ENCODE measurements at places on chromosomes 6 and 20.

GRCh38 chr6:79755967-79756366, 124.8 kb downstream of the SH3BGRL2 start:
- DNase-seq: peak; percentile 77

GRCh38 chr6:137493218-137494038, 766 bp downstream of the OLIG3 start:
- no peak for DNase-seq

DNA sequence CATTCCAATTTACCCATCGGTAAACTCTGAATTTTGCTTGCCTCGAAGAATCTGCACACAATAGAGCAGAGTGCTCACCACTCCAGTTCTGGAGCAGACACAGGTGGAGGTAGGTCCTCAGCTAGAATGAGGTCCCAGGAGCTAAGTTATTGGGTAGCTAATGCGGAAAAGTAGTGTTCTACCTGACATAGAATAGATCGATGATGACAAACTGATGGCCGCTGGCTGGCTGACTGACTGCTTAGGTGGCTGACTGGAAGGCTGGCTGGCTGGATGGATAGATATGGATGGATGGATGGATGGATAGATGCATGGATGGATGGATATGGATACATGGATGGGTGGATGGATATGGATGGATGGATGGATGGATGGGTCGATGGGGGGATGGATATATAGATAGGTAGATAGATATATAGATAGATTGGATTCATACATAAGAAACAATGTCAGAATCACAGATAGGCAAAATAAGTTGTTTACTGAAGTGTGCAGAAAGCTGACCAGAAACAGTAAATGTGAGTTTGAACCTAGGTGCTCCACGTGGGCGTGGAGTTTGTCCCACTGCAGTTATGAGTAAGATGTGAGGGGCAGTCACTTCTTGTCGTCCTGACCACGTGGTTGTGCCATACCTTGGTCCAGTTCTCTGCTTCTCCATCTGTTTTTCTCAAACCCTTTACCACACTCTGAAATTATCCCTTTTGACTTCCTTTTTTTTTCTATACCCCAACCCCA, 62.1 kb downstream of the TBXT start:
- no peak for DNase-seq

- DNase-seq: no peak
Observed at GRCh38 chr20:11845340-11845739, 72.4 kb upstream of the BTBD3 start.

- DNase-seq: no peak
Observed at GRCh38 chr6:39812853-39813533, 20.8 kb downstream of the DAAM2 start.

- no peak for DNase-seq
Observed at GRCh38 chr6:17405944-17406245, 12.5 kb downstream of the CAP2 start.

DNA sequence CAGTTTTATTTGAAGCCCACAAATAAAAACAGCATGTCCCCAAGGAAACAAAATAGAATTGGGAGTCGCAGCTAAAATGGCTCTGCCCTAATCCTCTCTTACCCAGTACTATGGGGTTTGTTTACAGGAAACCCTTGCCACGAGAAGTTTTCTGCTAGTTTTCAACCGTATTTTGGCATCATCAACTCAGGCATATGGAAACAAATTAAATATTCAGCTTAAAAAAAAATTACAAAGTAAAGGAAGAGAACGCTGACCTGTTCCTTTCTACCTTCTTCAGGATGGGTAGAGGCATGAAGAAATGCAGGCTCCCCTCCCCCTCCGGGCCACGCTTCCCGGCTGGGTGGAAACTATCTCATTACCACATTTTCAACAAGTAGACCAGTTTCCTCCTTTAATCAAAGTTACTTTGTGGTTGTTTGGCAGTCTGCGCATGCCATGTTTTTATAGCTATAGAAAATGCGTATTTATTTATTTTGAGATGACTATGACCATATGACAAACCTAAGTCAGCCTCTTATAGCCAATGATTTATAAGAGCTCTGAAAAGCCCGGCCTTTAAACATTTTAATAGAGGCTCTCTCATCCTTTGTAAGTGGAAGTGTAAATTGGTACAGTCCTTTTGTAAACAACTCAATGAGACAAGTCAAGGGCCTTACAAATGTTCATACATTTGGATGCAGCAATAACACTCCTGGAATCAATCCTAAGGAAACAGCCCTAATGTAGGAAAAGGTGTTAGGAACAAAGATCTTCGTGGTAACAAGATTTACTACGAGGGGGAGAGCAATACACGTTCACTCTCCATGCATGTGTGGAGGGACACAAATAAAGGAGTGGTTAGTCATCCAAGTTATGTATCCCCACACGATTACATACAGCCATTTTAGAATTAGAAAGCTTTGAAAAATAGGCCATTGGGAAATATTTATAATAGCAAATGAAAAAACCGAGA, 16.1 kb upstream of the ZNF217 start:
- DNase-seq: peak; percentile 55

GRCh38 chr6:16476861-16477260, 238.5 kb downstream of the GMPR start:
- no peak for DNase-seq

DNA sequence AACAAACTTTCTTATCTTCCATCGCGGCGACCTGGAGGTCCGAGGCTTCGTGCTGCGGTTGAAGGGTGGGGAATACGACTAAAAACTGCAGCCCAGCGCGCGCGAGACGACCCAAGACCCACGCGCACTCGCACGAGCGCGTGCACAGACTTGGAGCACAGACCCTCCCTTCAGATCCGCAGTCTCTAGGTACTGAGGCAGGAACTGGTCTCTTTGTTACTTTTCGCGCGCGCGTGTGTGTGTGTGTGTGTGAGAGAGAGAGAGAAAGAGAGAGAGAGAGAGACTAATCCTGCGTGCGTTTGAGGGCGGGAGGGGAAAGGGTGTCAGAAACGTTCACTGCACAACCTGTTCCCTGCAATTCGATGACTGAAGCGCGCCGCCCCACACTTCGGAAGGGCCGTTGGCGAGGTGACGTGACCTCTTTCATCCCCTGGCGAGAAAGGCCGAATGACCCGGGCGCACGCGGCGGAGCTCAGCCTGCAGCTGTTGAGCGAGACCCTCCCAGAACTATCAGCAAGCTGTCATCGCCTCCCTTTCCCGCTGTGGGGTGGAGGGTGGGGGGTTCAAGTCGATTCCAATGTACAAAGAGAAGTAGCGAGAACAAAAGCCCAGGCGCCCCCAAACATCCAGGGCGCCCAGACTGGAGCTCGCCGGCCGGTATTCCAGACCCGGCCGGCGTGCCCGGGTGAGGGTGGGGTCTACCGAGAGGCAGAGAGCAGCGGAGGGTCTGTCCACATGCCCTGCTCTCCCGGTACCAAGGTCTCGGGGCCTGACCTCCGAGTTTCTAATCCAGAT, 1.5 kb upstream of the TUBB2B start:
- no peak for DNase-seq

GRCh38 chr6:101582792-101583191, 189.3 kb downstream of the GRIK2 start:
- no peak for DNase-seq

GRCh38 chr20:3603108-3603507, 60.1 kb downstream of the GFRA4 start:
- no peak for DNase-seq

DNA sequence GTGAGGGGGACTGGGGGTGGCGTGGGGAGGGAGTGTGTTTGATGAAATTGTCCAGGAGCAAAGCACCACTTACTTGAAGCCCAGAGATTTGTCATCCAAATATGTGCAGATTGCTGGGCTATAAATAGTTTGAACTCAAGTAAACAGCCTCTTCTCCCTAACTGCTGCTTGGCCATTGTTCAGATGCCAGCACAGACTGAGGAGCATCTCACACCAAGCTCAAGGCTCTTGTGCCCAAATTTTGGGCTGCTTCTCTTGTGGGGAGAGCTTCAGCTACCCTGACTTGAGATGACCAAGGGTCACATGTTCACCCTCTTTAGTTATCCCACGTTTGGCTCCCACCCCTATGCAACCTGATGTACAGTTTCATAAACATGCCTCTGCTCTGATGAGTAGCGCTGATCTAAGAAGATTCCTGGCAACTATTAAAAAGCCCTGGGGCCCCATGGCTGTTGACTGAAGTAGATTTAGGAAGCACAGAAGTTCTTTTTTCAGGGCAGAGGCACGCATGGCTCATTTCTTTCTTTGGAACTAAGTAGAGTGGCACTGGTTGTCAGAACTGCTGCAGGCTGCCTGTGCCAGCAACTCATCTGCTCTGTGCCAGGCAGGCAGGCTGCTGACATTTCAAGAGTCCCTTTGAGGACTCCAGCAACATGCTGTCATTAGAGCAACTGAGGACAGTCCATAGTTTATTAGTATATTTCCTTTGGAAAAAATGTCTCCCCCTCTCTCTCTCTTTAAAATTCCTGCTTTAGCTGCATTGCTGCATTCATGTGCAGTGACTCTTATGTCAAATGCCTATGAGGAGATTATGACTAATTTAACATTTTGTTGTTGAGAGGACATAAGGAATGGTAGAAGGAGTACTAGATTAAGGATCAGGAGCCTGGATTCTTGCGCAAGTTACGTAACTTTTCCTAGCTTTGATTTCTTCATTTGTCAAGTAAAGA, 9.6 kb upstream of the PKIG start:
- peak; percentile 73 for DNase-seq

GRCh38 chr6:108853077-108853476, 4.9 kb downstream of the ARMC2 start:
- DNase-seq: no peak

DNA sequence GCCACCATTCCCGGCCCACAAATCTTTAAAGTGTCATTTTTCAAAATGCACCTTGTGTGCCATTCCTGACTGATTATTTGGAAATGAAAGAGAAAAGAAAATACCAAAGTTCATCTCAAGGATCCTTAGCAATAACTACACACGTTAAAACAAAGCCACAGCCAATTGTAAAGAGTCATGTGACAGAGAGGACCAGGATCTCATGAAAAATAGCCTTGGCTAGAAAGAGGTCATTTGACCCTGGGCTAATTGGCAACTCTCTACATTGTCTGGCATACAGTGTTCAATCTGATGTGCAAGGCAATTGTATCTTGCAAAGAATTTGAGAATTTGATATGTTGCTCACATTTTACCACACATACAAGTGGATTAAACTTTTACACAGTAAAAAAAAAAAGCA, 31.6 kb upstream of the HLA-G start:
- DNase-seq: no peak

- DNase-seq: no peak
Observed at GRCh38 chr20:51084593-51085377, 61.9 kb upstream of the KCNG1 start.

DNA sequence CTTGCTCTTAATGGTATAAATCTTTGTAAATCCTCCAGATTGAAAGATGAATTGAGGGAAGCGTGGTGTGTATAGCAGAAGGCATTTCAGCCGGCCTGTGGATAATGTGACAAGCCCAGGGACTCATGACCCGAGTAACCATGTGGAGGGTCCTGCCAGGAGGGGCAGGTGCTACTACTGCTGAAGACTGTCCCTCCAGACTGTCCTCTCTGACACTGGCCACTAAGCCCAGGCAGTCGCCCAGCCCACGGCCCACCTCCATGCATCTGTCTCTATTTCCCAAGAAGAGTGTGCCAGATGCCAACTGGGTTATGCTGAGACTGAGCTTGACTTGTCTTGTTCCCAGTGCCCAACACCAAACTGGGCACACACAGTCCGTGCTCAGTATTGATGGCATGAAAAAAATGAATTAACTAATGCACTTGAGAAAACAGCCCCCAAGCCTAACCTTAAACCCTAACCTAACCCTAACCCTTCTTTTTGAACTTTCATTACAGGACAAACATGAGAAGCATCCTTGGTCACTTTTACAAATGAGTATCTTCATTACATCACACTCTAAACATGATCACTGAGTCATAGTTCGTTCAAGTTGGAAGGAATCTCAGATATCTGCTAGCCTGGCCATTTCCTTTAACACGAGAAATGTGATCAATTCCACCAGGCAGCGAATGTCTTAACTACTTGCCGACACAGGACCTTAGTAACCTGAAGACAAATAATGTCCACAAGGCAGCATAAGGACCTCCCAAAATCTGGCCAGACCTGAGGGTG, 182.2 kb upstream of the RREB1 start:
- DNase-seq: no peak

- DNase-seq: no peak
Observed at GRCh38 chr6:108888052-108888451, 39.8 kb downstream of the ARMC2 start.

DNA sequence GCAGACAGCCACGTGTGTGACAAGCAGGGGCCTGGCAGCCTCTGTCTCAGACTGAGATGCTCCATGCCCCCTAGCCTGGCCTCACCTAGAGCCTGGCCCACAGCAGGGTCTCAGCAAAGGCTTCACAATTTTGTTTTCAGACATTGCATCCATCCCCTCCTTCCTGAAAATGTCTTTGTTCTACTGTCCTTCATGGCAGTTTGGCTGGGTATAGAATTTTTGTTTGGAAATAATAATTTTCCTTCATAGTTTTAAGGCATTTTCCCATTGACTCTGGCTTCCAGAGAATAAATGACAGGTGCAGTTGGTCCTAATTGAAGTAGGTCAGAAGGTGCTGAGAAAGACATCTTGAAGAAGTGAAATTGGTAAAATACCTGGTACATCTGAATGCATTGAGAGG, 216.2 kb downstream of the EYA2 start:
- DNase-seq: no peak

- DNase-seq: no peak
Observed at GRCh38 chr20:4434681-4435080, 287.0 kb upstream of the PRND start.

- DNase-seq: peak; percentile 60
Observed at GRCh38 chr6:129853996-129854711, 7.0 kb downstream of the TMEM244 start.

GRCh38 chr6:72721346-72721745, 99.5 kb downstream of the KCNQ5 start:
- no peak for DNase-seq

DNA sequence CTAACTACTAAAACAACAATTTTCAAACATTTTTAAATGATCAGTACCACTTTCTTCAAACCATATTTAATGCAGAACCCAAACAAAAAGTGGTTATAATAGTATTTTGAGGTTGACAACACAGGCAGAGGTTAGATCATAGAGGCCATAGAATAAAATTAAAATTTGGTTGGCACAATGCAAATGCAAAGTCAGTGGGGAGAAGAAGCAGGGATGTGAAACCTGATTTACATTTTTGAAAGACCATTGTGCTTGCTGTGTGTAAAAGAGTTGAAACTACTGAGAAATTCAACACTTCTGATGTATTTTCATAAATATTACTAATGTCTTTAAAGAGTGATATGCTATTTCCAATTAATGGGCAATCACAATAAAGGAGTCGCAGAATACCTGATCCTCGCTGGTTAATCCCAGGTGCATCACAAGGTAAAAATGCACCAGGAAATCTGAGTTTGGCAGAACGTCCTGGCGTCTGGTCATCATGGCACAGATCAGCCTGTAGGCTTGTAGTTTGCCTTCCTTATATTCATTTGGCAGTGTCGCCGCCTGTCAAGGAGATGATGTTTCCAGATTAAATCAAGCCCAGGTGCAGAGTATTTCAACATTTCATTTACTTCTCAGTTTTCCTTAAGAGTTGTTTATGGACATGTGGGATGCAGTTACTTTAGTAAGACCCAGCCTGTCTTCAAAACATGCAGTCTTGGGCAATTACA, 141.2 kb downstream of the RALGAPA2 start:
- no peak for DNase-seq
